Lung microvascular endothelial cell (primary cell): ENCODE measurements at places on chromosomes 4 and X. TPM values are rescaled to one million over a fixed set of nuclear protein-coding genes. Genes with fewer than 3 reads are reported as not detected.

USP17L13 gene
- not detected in 2 replicates for total RNA-seq

DNA sequence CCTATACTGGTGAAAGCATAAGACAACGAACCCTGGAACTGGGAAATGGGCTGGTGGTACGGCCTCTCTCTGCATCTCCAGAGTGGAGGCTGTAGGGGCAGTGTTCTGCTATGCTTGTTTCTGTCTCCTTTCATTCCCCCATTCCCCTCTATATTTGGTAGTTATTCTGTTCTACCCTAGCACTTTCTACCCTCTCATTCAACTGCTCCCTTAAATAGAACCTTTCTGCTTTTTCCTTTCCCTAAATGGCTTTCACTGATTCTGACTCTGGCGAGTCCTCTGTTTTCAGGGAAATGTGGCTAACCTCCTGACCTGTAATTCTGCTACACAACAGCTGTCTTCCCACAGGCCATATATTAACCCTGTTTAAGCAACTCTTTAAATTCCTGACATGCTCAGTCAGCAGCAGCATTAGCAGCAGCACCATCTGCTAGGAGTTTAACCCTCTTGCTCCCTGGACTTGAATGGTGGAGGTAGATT lies 94.2 kb downstream of the CXCL13 start:
- peak; percentile 80 for DNase-seq

PHF8 gene
- total RNA-seq: 8.5 and 11.3 TPM in 2 replicates

MAGEE2 gene
- total RNA-seq: not detected in 2 replicates

CNGA1 gene
- not detected in 2 replicates for total RNA-seq
